Activated T-helper 1 cell treated with anti-CD3 and anti-CD28 coated beads, Interleukin-12 subunit alpha, Interleukin-12 subunit beta, Interleukin-2, Interleukin-4 antibody, amounts not matched to agents 30 ng/mL and 10 ng/mL and 1 ng/mL, durations not matched to agents 14 hours and 24 hours and 36 hours (primary cell): ENCODE measurements at places on chromosomes 2 and 18. TPM values are rescaled to one million over a fixed set of nuclear protein-coding genes. Genes with fewer than 3 reads are reported as not detected.
A peak's percentile ranks its signal among the peaks of the same experiment; 100 is the strongest.

Gene ATRAID
- total RNA-seq, result 107 and 111 TPM in 2 replicates

Gene POTEC
- total RNA-seq, result not detected in 2 replicates

- peaks cover 2% of the 10 kb centered on the region for H3K27me3 ChIP-seq
- peak overlapping the region; percentile 47 for H3K4me3 ChIP-seq
- DNase-seq, result no peak
- H3K4me1 ChIP-seq, result peaks cover 42% of the 10 kb centered on the region
These were observed 174.0 kb downstream of the TGIF1 start for GRCh38 chr18:3623769-3624545.

- peaks cover 2% of the 10 kb centered on the region for H3K36me3 ChIP-seq
- peaks cover 4% of the 10 kb centered on the region for H3K27me3 ChIP-seq
- peak overlapping the region; percentile 100 for H3K27ac ChIP-seq
- H3K4me3 ChIP-seq, result peak overlapping the region; percentile 97
- peak; percentile 27 for DNase-seq
These were observed 2.7 kb upstream of the TGIF1 start for GRCh38 chr18:3447068-3447894.

DNA sequence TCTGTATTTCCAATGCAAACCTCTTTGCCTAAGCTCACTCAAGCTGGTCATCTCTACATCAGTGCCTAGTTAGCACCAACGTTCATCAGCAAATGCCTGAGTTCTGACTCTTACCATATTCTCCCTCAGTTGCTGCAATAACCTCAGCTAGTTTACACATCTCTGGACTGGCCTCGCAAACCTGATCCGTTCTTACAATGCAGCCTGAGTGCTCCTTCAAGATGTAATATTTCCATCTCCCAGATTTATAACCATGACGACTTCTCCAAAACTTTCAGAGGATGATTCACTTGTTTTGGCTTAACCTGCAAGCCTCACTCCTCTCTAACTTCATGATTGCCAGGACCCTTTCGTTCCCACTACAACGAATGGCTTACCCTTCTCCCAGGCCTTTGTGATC lies 69.7 kb downstream of the DIPK1C start:
- no peak for DNase-seq
- H3K36me3 ChIP-seq, result no peaks in the 10 kb centered on the region
- H3K4me1 ChIP-seq, result peaks cover 15% of the 10 kb centered on the region
- H3K4me3 ChIP-seq, result no peak overlapping the region
- no peak overlapping the region for H3K27ac ChIP-seq

DNA sequence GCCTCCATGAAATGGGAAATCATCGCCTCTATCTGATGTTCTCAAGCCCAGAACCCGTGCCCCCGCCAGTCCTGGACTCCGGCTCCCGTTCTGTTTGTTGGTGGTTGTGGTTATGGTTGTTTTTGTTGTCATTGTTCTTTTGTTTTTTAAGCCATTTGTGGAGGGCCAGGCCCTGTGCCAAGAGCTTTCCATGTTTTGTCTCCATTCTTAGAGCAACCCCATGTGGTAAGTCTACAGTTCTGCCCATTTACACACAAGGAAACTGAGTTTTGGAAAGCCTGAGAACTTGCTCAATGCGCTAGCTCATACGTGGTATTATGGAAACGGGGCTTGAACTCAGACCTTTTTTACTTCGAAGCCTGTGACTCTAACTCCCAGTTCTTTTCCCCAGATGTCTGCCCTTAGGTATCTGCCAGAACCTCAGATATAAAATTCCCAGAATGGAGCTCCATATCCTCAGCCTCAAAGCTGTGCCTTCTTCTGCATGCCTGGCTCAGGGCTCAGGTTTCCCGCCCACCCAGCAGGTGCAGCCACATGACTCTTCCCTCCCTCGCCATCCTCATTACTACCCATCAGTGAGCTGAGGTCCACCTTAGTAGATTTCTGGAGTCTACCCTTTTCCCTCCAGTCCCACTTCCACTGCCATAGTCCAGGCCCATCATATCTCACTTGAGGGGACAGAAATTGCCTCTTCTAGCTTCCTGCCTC lies 194.1 kb downstream of the KLHL29 start:
- no peaks in the 10 kb centered on the region for H3K27me3 ChIP-seq
- no peaks in the 10 kb centered on the region for H3K4me1 ChIP-seq
- no peak for DNase-seq
- no peak overlapping the region for H3K4me3 ChIP-seq
